SK-N-SH (cell line): ENCODE measurements at places on chromosomes 16 and 17. TPM values are rescaled to one million over a fixed set of nuclear protein-coding genes. Genes with fewer than 3 reads are reported as not detected.

Gene ABI3
- 2.8 and 4.7 TPM in 2 replicates for polyA plus RNA-seq

Gene ABCA10
- 0.07 and 0.11 TPM in 2 replicates for polyA plus RNA-seq

Gene PDIA2
- 1.7 and 2.5 TPM in 2 replicates for polyA plus RNA-seq

Gene KRT24
- polyA plus RNA-seq = not detected in 2 replicates

Gene SLFN11
- 0.02 TPM in 2 replicates for polyA plus RNA-seq

Gene CCDC144A
- 0.02 and 0.03 TPM in 2 replicates for polyA plus RNA-seq

Gene ABCA8
- polyA plus RNA-seq = 2.3 TPM in 2 replicates

Gene DNAH2
- 0.13 and 0.18 TPM in 2 replicates for polyA plus RNA-seq

Gene CES3
- polyA plus RNA-seq = 1.4 and 1.8 TPM in 2 replicates

Gene KCNH6
- polyA plus RNA-seq = 0.15 and 0.18 TPM in 2 replicates

Gene CTF1
- 35.9 and 45.7 TPM in 2 replicates for polyA plus RNA-seq

Gene RCVRN
- not detected in 2 replicates for polyA plus RNA-seq

Gene SP6
- 0.03 TPM in 2 replicates for polyA plus RNA-seq

Gene TBX4
- polyA plus RNA-seq = 0.02 and 0.05 TPM in 2 replicates

Gene ACSM2A
- not detected in 2 replicates for polyA plus RNA-seq

Gene KRTAP4-9
- not detected in 2 replicates for polyA plus RNA-seq

Gene SHISA6
- polyA plus RNA-seq = not detected in 2 replicates

Gene ACSM5
- not detected in 2 replicates for polyA plus RNA-seq

Gene SAMD14
- 2.8 and 3.4 TPM in 2 replicates for polyA plus RNA-seq

Gene GSDMA
- not detected in 2 replicates for polyA plus RNA-seq

Gene EVI2A
- polyA plus RNA-seq = 1.3 and 1.9 TPM in 2 replicates

Gene TMC5
- not detected in 2 replicates for polyA plus RNA-seq

Gene OXLD1
- 103 and 124 TPM in 2 replicates for polyA plus RNA-seq

Gene CCL1
- not detected in 2 replicates for polyA plus RNA-seq

Gene ABCA6
- polyA plus RNA-seq = 0.15 and 0.23 TPM in 2 replicates

Gene MT1G
- polyA plus RNA-seq = 0.50 and 1.2 TPM in 2 replicates

Gene TMUB2
- 49.5 and 62.2 TPM in 2 replicates for polyA plus RNA-seq

Gene C16orf46
- 1.2 and 1.5 TPM in 2 replicates for polyA plus RNA-seq

Gene KRTAP4-5
- not detected in 2 replicates for polyA plus RNA-seq

Gene CCL17
- polyA plus RNA-seq = not detected in 2 replicates

Gene MLST8
- 70.3 and 85.4 TPM in 2 replicates for polyA plus RNA-seq

Gene KRTAP1-1
- not detected in 2 replicates for polyA plus RNA-seq

Gene SRP68
- polyA plus RNA-seq = 76.8 and 81.4 TPM in 2 replicates

Gene BRICD5
- polyA plus RNA-seq = 2.3 and 3.4 TPM in 2 replicates

Gene PMFBP1
- 0.16 and 0.21 TPM in 2 replicates for polyA plus RNA-seq

Gene LYRM1
- polyA plus RNA-seq = 18.1 and 21.9 TPM in 2 replicates

Gene ZNF500
- 6.3 and 8.2 TPM in 2 replicates for polyA plus RNA-seq

Gene EVI2B
- 0.64 and 0.78 TPM in 2 replicates for polyA plus RNA-seq

Gene MAFG
- polyA plus RNA-seq = 30.3 and 38.7 TPM in 2 replicates

Gene SCIMP
- polyA plus RNA-seq = not detected in 2 replicates

Gene BAHCC1
- polyA plus RNA-seq = 3.6 and 6.4 TPM in 2 replicates

Gene NACA2
- polyA plus RNA-seq = not detected in 2 replicates

Gene UNC45B
- not detected in 2 replicates for polyA plus RNA-seq
